ENCODE measurements at places on chromosomes 2 and 18.

DNA sequence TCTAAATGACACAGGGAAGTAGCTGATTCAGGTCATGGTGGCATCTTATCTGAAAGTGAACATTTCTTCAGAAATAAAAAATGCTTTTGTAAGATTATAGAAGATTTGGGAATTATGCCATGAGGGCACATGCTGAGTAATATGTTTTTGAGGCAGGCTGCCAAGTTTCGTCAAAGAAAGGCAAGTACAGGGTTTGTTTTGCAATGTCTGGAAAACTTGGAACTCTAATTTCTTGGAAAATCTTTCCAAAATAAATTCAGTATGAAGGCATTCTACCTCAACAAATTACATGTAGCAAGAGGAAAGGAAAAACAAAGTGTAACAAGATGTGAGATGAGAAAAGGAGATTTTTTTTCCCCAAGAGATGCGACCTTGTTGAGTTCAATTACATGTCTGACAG is 167.7 kb downstream of the PLCL1 start:
- H3K4me1 ChIP-seq: no peaks in the 10 kb centered on the region
- H3K27me3 ChIP-seq: no peaks in the 10 kb centered on the region
- DNase-seq: no peak

- H3K27me3 ChIP-seq: no peaks in the 10 kb centered on the region
- H3K36me3 ChIP-seq: peaks cover 23% of the 10 kb centered on the region
- H3K27ac ChIP-seq: no peak overlapping the region
Observed at GRCh38 chr2:169528271-169528701, 18.8 kb downstream of the KLHL41 start.

DNA sequence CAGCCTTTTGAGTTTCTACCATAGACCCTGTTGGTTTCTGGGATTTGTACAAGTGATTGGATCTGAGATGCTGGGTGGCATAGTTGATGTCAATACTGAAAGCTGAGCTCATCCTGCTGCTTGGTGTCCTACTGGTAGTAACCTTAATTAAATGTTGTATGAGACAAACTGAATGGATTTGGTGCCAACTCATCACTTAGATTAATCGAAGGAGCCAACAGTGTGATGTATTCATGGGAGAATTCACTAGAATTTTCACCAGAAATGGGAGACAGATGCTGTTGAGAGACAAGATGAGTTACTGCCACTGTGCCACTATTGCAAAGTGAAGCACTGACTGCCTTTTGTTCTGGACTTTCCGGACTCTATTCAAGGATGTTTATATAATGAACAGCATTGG is 158.5 kb downstream of the THADA start:
- no peaks in the 10 kb centered on the region for H3K27me3 ChIP-seq
- no peak overlapping the region for H3K4me3 ChIP-seq
- no peak for DNase-seq
- H3K27ac ChIP-seq: no peak overlapping the region
- H3K36me3 ChIP-seq: no peaks in the 10 kb centered on the region

- H3K27me3 ChIP-seq: no peaks in the 10 kb centered on the region
- H3K27ac ChIP-seq: no peak overlapping the region
- DNase-seq: no peak
- no peaks in the 10 kb centered on the region for H3K36me3 ChIP-seq
Observed at GRCh38 chr2:63796366-63796765, 45.3 kb upstream of the UGP2 start.

- no peaks in the 10 kb centered on the region for H3K4me1 ChIP-seq
- H3K27ac ChIP-seq: no peak within 1 kb of the TSS
- no peaks in the 10 kb centered on the region for H3K36me3 ChIP-seq
- no peaks in the 10 kb centered on the region for H3K27me3 ChIP-seq
Observed at GRCh38 chr18:54828281-54828881, at the start of gene RAB27B. Gene RAB27B, plus strand, starts transcription at chr18:54828477. Its CDS starts 49,109 bp downstream, at chr18:54877586.

GRCh38 chr2:70010576-70011111 is 49.2 kb upstream of the ASPRV1 start:
- H3K27ac ChIP-seq: no peak overlapping the region
- H3K27me3 ChIP-seq: no peaks in the 10 kb centered on the region
- H3K36me3 ChIP-seq: 0 out of 2 replicates have a peak, but pooled peaks cover 3% of the 10 kb centered on the region
- DNase-seq: no peak
- H3K4me1 ChIP-seq: no peaks in the 10 kb centered on the region
- no peak overlapping the region for H3K4me3 ChIP-seq

DNA sequence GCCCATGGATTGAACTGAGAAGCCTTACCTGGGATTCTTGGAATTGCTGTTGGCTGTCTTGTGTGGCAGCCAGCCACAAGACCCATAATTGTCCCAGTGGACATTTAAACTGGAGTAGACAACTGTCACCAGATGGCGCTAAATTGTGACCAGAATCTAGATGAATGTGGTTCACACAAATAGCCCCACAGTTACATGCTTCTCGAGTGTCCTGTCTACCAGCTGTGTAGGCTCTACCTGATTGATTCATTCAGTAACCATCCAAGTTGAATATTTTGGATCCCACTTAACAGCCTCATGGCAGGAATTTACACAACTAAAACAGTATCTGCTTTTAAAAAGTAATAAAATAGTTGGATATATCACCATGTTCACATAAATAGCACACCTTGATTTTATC is 73.2 kb downstream of the MAP4K4 start:
- no peaks in the 10 kb centered on the region for H3K36me3 ChIP-seq
- H3K27me3 ChIP-seq: no peaks in the 10 kb centered on the region
- peaks cover 60% of the 10 kb centered on the region for H3K4me1 ChIP-seq
- no peak overlapping the region for H3K4me3 ChIP-seq
- peak; percentile 57 for DNase-seq
- H3K27ac ChIP-seq: peak overlapping the region; percentile 45
